ENCODE measurements at places on chromosomes 12 and 14.

DNA sequence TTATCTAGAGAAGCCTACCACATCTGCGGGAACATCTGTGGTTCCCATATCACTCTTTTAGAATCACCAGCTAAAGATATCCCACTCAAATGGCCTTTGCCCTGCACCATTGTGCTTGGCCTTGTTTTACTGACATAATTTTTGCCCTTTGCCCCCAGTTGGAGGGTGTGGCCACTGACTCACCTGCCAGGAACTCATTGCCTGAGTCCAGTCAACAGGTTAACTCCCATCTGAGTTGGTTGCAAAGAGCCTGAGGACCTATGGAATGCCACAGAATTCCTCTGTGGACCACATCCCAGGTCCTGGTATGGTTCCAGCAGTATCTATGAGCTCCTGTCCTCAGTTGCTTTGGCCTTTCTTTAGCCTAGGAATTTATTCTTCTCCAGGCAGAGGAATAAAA lies 55.7 kb upstream of the PTGR2 start:
- no peak for DNase-seq

- DNase-seq, result no peak
Observed at GRCh38 chr12:76002598-76003354, 28.8 kb downstream of the PHLDA1 start.

GRCh38 chr12:60172266-60173211 lies 576.7 kb downstream of the SLC16A7 start:
- DNase-seq, result no peak

DNA sequence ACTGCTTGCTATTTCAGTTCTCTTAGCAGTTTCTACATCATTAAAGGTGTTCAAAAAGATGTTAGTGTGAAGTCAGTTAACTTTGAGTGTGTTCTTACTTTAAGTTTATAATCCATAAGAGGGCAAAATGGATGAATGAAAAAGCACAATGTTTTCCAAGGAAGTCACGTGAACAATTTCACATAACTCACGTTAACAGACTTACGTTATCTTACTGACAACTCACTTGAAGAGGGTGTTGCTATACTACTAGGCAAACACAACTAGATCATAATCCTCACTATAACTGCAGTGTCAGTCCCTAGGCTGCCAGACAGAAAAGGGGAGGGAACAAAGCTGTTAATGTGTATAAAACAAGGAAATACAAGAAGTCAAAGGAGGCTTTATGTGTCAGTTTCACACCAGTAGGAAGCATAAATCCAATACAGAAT lies 6.4 kb downstream of the SLC2A13 start:
- no peak for DNase-seq

DNA sequence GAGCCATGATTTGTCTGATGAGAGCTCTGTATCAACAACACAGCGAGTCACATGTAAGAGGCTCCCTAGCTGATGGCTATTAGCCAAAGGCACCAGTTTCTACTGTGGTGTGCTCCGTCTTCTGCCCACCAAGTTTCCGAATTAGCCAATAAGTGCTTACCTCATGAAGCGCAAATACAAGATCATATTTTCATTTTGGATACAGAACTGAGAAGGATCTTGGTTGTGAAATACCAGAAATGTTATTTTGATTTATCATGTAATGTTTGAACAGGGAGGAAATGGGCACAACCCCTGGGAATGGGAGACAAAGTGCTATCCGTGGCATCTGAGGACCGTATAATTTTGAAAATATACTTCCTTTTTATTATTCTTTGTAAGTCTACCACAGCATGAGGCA lies 234.3 kb downstream of the DACT1 start:
- no peak for DNase-seq

DNA sequence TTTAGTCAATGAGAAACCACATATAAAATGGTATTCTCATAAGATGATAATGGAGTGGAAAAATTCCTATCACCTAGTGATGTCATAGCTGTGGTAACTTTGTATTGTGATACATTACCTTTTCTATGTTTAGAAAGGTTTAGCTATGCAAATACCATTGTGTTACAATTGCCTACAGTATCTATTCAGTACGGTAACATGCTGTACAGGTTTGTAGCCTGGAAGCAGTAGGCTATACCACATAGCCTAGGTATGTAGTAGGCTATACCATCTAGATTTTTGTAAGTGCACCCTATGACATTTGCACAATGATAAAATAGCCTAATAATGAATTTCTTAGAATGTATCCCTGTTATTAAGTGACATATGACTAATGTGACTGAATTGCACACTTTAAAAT lies 50.5 kb upstream of the CCDC196 start:
- DNase-seq, result no peak

- no peak for DNase-seq
Observed at GRCh38 chr12:97336900-97337751, 125.5 kb upstream of the RMST start.

DNA sequence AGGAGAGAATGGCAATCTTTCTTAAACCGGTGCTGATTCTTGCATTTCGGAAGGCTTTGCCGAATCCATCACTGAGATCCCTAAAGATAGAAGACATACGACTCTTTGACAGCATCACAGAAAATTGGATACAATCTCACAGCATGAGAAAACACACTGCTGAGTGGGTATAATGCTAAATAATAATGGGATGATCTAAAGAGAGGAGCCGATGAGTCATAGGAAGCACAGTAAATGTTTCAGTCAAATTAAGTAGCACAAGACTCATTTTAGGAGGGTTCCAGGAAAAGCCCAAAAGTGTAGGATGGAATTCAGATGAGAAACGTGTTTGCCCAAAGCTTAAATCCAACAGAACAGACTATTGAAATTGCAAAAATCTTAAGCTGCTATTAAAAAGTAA lies 81.7 kb downstream of the CPNE8 start:
- DNase-seq, result no peak

GRCh38 chr12:2535583-2536204 lies 259.1 kb upstream of the FKBP4 start:
- DNase-seq, result no peak

DNA sequence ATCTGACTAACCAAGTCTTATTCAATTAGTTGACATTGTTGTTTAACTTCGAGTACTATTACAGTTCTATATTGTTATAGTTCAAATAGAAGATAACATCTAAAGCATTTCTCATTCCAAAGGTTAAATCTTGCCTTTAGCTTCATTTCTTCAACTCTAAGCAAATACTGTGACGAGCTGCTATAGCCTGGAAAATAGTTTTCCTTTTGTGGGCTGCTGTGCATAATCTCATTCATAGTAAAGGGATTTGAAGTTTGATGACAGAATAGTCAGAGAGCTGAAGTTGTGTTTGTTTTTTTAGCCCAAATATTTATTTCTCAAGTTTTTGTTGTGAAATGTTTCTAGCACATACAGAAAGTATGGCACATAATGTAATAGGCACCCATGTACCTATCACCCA lies 13.4 kb downstream of the PSEN1 start:
- no peak for DNase-seq

DNA sequence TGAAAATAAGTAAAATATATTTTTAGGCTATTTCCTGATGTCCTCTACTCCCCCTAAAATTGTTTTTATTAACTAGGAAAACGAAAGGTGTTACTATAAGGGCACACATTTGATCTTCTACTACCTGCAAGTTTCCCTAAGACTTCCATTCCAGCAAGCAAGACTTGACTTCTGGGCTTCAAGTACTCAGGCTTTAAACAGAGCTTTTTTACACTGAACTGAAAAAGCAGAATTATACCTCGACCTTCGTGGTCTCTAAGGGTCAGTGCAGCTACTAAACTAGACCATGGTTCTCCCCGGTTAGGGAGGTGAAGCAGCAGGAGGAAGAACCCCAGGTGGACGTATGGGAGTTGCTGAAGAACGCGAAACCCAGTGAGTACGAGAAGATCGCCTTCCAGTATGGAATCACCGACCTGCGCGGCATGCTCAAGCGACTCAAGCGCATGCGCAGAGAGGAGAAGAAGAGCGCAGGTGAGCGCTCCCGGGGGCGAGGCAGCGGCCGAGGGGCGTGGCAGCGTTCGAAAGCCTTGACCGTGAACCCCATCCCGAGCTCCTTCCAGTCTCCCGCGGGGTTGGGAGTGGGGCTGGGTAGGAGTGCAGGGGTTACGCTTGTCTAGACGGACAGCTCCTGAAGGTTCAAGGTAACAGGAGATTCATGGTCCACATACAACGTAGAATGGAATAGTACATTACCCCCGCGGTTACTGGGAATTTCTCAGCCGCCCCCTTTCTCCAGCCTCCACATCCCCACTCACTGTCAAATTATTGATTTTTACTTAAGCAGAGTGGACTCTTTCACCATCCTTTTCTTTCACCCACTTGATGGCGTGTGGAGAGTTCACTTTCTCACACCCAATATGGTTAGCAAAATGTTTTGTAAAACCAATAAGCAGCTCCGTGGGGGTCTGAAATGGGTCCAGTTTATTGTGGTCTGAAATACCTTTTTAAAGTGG lies 47.6 kb downstream of the MYBPC1 start:
- no peak for DNase-seq

- DNase-seq, result no peak
Observed at GRCh38 chr12:77816196-77816595, 14.5 kb upstream of the NAV3 start.

- no peak for DNase-seq
Observed at GRCh38 chr14:73245480-73246325, 8.4 kb downstream of the PAPLN start.

DNA sequence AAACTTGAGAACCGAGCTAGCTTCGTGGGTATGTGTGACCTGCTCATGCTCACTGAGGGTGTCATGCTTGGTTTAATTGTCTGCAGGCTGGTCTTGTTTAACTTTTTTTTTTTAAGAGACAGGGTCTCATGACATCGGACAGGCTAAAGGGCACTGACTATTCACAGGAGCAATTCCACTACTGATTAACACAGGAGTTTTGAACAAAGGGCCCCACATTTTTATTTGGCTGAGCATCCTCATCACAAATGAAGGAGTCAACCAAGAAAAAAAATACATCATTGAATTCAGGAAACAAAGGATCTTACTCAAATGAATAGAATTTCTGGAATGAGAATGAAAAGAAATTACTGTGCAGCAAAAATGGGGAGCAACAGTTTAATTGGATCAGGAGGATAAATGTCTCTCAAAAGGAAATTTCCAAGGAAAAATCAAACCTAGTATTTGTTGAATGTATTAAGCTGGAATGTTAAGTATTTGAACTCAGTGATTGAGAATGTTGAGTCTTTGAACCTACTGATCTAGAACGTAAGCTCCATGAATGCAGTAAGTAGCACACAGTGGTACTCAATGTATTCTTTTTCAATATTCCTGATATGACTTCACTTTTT lies 20.8 kb upstream of the PYROXD1 start:
- no peak for DNase-seq

GRCh38 chr12:10779103-10779502 lies 23.3 kb downstream of the TAS2R7 start:
- DNase-seq, result no peak

DNA sequence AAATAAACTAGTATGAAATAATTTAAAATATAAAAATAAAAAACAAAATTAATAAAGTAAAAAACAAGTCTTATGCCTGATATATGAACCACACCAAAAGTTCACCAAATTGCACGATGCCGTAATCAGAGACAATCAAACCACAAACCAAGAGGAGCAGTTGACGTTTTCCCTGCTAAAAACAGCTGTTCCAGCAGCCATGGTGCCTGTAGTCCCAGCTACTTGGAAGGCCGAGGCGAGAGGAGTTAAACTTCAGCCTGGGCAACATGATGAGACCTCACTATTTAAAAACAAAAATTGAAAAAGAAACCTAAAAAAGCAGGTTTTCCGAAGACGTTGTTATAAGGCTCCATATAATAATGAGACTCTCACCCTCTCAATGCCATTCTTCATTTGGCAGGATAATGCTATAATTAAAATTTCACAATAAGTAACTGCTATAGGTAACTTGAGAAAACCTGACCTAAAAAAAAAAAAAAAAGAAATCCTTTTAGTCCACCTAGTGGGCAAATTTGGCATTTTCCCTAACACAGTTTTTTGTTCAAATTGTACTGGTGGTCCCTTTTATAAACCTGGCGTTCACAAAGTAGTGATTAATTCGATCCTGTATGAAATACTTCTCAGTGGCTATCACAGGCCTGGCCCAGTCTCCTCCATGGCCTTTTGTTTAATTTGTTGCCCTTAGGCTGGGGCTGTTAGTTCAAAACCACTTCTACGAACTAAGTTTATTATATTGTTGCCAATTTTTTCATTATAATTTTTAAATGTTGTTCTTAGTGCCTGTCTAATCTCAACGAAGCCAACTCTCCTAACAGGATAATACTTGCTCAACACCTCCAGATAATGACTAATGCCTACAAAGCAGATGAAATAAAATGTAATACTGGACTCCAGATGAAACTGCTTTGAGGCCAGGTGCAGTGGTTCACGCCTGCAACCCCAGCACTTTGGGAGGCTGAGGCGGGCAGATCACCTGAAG lies 62.1 kb downstream of the TNFAIP2 start:
- peak; percentile 24 for DNase-seq

DNA sequence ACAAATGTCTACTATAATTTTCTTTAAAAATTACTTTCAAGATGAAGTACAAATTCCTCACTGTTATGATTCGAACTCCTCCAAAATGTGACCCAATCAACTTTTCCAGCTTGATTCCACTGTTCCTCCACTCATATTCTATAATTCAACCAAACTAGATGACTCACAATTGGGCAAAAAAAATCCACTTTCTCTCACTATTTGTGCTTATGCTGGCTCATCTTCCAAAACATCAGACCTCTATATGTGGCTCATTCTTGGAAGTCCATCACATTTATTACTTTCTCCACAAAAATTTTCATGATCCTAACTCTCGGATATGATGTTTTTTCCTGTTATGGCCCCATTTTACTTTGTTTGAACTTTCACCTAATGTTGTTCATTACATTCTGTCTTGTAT lies 26.9 kb upstream of the RXYLT1 start:
- no peak for DNase-seq

GRCh38 chr14:49679271-49679670 lies 8.7 kb downstream of the POLE2 start:
- DNase-seq, result no peak

DNA sequence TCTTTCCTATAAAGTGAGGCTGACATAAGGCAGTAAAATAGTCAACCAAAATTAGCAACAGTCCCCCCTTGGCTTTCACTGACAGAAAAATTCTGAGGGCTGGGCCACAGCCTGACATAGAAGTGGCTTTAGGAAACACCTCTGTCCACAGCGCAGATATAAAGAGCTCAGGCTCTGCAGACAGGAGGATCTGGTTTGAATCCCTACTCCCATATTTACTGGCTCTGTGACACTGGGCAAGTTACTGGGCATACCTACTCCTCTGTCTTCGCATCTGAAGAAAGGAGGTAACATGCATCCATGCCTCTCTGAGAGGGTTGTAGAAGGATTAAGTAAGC lies 95.3 kb downstream of the STXBP6 start:
- no peak for DNase-seq

GRCh38 chr14:51884086-51884927 lies 23.9 kb downstream of the GNG2 start:
- DNase-seq, result no peak

DNA sequence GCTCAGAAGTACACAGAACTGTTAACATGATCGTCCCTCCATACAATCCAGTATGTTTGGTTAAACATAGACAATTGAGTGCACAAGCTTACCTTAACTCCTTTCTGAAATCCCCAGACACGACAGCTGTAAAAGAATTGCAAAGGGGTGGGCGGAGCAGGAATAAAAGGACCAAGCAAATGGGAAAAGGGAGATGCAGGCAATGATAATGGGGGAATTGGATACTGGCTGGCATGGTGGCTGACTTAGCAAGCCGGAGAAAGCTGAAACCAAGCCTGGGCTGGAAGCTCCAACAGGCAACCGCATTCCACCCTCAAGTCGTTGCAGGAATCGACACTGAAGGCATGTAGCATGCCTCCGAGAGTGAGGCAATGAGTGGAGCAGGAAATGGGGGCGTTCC lies 96.8 kb upstream of the TMEM132C start:
- DNase-seq, result no peak

GRCh38 chr12:108629151-108629550 lies 4.5 kb downstream of the SELPLG start:
- no peak for DNase-seq

GRCh38 chr12:31820832-31821231 lies 92.0 kb upstream of the AMN1 start:
- DNase-seq, result no peak
